ENCODE measurements at places on chromosomes 5 and 9.

- no peak for DNase-seq
Observed at GRCh38 chr9:87853876-87854579, 28.6 kb upstream of the SPATA31E1 start.

DNA sequence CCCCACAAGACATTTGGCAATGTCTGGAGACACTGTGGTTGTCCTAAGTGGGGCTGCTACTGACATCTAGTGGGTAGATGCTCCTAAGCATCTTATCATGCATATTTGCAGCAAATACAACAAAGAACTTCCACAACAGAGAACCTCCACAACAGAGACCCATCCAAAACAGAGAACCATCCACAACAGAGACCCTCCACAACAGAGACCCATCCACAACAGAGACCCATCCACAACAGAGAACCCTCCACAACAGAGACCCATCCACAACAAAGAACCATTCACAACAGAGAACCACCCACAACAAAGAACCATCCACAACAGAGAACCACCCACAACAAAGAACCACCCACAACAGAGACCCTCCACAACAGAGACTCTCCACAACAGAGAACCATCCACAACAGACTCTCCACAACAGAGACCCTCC lies 32.8 kb downstream of the ARPC5L start:
- DNase-seq: no peak

GRCh38 chr5:139705191-139705590 lies 57.0 kb downstream of the CXXC5 start:
- DNase-seq: no peak

- DNase-seq: no peak
Observed at GRCh38 chr9:69325409-69326212, 596 bp downstream of the ENTREP1 start.

- DNase-seq: no peak
Observed at GRCh38 chr9:114532561-114533237, 27.4 kb upstream of the WHRN start.

DNA sequence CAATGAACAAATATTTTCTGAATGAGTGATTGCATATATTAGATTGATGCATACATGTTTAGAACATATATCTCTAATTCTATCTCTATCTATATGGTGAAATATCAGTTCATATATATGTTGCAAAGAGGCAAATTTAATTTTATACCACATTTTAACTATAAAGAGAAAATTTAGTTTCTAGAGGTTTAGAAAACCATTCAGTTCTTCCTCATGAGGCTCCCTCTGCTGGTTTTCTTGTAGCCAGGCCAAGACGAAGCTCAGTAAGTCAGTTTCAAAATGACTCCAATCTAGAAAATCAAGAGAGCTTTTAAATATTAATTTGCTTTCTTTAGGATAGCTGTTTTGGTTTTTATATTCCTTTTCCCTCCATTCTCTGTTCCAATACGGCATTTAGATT lies 312.1 kb downstream of the TMEM232 start:
- DNase-seq: no peak

- DNase-seq: no peak
Observed at GRCh38 chr5:100697970-100698369, 162.8 kb downstream of the FAM174A start.

DNA sequence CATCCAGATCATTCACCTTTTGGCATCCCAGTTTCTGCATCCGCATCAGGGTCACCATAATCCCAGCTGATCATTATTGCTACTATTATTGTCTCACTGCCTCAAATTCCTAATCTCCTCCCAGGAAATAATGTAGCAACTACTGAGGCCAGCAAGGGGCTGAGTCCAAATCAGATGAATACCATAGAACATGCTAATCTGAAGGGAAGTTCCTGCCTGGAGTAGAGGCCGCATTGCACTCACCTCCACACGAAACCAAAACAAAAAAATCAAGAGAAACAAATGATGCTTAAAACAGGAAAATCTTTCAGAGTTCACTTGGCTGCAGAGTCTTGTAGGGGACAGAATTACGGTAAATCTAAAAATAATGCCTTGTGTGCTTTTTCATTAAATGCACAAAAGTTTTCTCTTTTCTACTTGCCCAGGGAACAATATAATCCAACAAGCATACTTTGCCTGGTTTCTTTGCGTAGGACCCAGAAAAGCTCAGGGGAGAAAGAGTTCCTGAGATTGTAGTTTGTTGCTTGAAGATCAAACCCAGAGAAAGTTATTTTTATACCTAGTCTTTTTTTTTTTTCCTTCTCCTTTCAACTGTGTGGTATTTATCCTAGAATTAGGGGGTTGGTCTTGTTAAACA lies 87.7 kb upstream of the KLF4 start:
- DNase-seq: no peak

- DNase-seq: no peak
Observed at GRCh38 chr5:149128023-149128875, 13.0 kb upstream of the ABLIM3 start.

DNA sequence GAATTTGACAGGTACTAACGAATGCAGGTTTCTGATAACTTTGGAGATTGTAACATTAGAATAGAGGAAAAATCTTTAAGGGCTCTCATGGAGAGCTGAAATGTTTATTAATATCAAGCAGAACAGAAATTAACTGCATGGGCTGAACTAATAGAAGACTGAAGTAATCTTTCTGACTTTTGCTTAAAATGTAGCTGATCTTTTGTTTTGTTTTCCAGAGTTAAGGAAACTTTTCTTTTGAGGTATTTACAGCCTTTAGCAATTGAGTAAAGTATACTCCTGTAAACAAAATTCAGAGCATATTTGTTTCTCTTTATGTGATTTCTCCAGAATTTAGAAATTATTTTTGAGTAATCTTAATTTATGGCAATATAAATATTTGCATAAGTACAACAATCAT lies 43.9 kb downstream of the SHC3 start:
- DNase-seq: no peak

DNA sequence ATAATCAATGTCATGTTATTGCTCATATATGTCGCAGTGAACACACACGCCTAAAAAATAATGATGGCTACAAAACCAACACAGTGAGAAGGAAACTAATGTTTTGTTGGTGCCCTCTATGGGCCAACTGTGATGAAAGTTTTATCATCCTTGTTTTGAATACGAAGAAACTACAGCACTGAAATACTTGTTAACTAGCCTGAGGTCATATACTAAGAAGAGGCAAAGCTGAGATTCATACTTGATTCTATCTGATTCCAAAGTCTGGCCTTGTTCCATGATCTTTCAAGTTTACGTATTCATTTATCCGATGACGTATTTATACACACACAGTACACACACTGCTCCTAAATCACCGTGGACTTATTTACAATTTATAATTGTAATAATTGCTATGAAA lies 16.1 kb upstream of the DRD1 start:
- DNase-seq: no peak

- no peak for DNase-seq
Observed at GRCh38 chr5:850511-851006, at the start of gene ZDHHC11. Gene ZDHHC11 (minus strand): TSS chr5:850986. CDS start chr5:850602, 384 bp downstream.

- no peak for DNase-seq
Observed at GRCh38 chr9:92961627-92962302, 14.4 kb downstream of the FGD3 start.

DNA sequence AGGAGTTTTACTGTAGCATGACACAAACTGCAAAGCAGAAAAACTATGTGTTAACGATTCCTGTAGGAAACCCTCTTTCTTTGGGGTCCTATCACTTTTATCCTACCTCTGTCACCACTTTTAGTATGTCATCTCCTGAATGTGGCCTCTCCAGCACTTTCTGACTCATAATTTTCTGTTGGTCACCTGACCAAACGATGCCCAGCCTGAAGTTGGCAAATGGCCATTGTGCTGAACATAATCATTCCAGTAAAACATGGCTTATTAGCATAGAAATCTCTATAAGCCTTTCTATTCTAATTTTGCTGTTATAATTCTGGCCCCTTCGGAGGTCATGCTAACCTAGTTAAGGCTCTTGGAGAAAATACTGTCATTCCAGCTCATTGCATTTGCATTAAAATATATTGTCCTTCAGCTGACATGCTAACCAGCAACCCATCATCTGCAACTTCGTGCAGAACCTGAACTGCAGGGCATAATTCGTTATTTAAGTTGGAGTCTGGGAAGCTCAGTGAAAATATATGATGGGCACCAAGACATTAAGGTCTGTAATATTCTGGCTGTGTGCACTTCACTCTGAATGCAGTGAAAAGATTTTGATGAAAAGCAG lies 140.3 kb downstream of the NMUR2 start:
- DNase-seq: no peak

GRCh38 chr5:24110004-24110615 lies 534.7 kb downstream of the CDH10 start:
- peak; percentile 4 for DNase-seq

- DNase-seq: no peak
Observed at GRCh38 chr9:13787234-13787833, 507.8 kb upstream of the MPDZ start.

GRCh38 chr9:93950619-93951601 lies 4.2 kb downstream of the BARX1 start:
- no peak for DNase-seq

Measured in kidney epithelial cell (primary cell).